Activated T-cell treated with anti-CD3 and anti-CD28 coated beads for 48 hours (primary cell): ENCODE measurements at places on chromosomes 7 and 10.

DNA sequence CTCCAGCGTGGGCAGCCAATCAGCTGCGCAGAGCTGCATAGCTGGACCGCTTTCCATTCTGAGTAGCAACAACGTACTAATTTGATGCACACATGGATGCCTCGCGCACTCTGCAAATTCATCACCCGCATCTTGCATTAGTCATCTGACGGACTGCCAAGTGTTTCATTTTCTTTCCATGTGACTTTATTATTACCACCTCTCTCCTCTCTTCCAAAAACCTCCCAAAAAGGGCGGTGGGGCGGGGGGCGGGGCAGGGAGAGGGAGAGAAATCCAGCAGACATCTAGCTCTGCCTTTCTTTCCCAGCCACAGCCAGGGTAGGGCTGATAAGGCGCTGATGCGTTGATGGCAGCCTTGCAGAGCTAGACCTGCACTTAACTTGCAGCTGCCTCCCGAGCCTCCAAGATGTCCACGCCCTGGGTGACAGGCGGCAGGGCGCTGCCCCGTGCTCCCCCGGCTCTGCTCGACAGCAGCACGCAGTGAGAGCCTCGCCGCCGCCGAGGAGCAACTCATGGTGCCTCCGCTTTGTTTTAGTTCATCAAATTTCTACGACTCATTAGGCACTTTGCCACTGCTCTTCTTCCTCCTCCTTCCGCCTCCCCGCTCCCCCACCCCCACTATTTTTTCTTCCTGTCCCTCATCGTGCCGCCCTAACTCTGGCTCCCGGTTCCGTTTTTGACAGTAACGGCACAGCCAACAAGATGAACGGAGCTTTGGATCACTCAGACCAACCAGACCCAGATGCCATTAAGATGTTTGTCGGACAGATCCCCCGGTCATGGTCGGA is 147.3 kb downstream of the CELF2 start:
- peak; percentile 62 for DNase-seq

GRCh38 chr7:67423065-67423464 is 426.4 kb downstream of the TYW1 start:
- no peak for DNase-seq

GRCh38 chr10:6119423-6119822 is 30.6 kb downstream of the RBM17 start:
- DNase-seq, result no peak

GRCh38 chr10:76717141-76717540 is 920.5 kb downstream of the KCNMA1 start:
- no peak for DNase-seq

DNA sequence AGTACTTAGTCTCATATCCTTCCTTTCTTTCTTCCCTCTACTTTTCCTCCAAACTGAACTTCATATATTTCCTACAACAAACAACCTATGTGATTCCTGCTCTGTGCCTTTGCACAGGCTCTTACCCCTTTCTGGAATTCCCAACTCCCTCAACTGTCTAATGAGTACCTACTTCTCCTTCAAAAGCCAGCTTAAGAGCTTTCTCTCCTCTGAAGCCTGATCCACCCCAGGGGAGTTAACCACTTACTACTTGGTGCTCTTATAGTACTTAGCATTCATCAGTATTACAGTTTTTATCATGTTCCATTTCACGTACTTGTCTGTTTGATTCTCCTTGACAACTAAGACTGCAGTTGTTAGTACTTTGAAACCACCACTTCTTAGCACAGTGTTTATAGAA is 246.1 kb downstream of the LRRTM3 start:
- DNase-seq, result no peak
